Activated CD4-positive, alpha-beta T cell treated with anti-CD3 and anti-CD28 coated beads for 48 hours (primary cell): ENCODE measurements at places on chromosomes 12 and 14.

GRCh38 chr14:73739174-73739898, 25.2 kb upstream of the PNMA1 start:
- no peak for DNase-seq

DNA sequence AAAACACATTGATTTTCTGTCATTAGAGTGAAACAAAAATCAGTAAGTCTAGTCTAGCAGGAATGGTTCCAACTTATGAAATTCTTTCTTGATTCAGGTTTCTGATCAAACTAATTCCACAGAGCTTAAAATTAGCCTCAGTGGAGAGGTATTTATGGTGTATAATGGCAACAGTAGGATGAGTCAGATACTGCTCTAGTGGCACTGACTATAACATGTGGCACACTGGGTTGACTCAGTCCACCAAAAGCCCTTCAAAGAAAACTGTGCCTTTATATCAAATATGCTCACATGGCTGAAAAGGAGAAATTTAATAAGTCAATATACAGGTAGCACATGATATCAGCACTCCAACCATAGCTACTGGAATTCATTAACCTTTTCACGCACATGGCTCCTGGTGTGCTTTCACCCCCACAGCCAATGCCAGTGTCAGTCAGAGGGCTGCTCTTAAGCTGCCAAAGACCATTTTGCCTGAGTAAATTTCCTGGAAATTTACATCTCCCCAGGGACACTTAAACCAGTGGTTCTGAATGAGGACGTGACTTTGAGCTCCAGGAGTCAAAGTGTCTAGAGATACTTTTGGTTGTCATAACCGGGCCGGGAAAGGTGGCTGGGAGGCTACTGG, 21.7 kb upstream of the CATSPERB start:
- no peak for DNase-seq

DNA sequence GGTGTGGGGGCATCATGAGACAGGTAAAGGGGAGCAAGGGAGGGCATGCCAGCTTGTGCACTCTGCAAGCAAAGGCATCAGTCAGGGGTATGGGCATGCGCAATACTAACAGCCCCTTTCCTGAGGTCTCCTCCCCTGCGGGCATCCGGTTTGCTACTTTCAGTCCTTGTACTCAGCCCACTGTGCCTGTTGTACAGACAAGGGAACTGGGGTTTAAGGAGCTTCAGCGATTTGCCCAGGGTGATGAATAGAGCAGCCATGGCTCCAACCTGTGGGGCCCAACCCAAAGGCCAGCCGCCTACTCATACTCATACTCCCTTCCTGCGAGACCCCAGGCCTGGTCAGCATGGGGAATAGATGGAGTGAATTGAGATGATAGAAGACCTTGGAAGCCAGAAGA, 66.7 kb downstream of the GALNT16 start:
- DNase-seq, result no peak

DNA sequence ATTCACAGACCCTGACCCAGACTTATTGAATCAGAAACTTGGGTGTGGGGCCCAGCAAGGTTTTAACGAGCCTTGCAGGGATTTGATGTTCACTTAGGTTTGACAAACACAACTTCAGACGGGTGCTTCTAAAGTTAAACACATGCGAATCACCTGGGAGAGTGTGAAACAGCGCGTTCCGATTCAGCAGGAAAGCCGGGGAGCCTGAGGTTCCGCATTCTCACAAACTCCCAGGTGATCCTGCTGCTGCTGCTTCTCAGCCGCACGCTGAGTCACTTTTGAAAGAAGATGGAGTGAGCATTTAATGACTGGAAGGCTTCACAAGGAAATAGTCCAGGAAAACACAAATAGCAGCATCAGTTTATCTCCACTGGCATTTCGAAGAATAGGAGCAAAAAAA, 44.2 kb upstream of the DDX11 start:
- DNase-seq, result no peak

- DNase-seq, result no peak
Observed at GRCh38 chr12:107360033-107360432, 266.7 kb upstream of the CRY1 start.
